ENCODE measurements at places on chromosomes 1 and 21.

DNA sequence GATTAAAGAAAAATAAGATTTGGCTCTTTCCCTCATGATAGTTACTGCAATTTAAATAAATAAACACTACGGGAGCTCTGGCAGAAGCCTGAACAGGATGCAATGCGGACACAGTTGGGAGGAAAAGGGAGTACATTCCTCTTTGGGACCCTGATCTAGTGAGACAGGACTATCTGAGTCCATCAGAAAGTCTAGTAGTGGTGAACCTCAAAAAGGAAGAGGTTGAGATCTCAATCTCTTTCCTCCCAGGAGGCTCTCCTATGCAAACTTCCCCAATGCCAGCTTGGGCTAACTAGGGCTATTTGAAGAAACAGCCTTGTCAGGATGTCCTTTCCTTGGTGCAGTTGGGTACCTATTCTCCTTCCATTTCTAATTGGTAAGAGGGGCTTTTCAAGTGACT lies 4.9 kb upstream of the ABCD3 start:
- DNase-seq = no peak

- DNase-seq = no peak
Measured at GRCh38 chr1:43316738-43317520, 16.1 kb downstream of the TIE1 start.

- no peak for DNase-seq
Measured at GRCh38 chr21:36640721-36641244, 58.1 kb upstream of the SIM2 start.

- DNase-seq = peak; percentile 86
Measured at GRCh38 chr1:117093091-117093534, 28.4 kb downstream of the TRIM45 start.

DNA sequence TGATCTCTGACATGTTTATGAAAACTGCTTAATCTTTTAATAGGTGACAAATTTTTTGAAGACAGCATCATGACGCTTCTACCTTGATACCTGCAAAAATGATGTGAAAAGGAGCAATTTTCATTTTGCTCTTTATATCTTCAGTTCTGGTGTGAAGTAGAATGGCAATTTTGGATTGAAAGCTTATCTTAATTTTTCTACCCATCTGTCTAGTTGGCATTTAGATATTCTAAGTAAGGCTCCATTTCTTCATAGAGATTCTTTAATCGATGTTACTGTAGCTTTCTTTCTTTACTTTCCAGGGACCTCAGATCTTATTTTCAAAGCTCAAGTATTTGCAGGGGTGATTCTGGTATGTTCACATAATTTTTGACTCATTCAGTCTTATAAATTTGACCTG lies 32.3 kb upstream of the GPR52 start:
- DNase-seq = no peak
